WTC11 (cell line): ENCODE measurements at places on chromosomes 2 and 18.

- no peak for DNase-seq
Measured at GRCh38 chr2:8552293-8552801, 129.5 kb upstream of the ID2 start.

- DNase-seq, result no peak
Measured at GRCh38 chr2:237365671-237366070, 48.3 kb downstream of the COL6A3 start.

DNA sequence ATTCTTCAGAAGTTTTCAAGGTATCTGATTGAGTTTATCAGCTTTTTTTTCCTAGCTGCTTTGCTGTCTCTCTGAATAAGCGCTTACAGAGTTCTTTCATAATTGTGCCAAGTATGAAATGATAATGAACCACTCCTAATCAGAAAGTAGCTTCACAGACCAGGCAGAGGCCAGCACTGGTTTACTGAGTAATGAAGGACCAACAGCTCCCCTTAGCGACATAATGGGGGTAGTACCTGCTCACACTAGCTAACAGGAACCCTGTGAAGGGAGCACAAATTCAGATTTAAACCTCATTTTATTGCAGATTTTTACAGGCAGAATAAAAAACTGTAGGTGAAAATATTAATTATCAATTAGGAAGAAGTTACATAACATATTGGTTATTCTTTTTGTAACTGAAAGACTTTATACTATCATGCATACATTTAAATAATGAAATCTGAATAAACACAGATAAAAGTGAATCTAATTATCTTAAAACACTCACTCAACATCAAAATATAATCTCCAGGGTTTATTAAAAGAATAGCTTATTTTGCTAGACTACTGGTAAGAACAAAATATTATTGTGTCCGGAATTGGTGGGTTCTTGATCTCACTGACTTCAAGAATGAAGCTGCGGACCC is 53.7 kb upstream of the LRRC30 start:
- DNase-seq, result peak; percentile 57

GRCh38 chr2:109102588-109103233 is 26.3 kb upstream of the SH3RF3 start:
- peak; percentile 16 for DNase-seq

DNA sequence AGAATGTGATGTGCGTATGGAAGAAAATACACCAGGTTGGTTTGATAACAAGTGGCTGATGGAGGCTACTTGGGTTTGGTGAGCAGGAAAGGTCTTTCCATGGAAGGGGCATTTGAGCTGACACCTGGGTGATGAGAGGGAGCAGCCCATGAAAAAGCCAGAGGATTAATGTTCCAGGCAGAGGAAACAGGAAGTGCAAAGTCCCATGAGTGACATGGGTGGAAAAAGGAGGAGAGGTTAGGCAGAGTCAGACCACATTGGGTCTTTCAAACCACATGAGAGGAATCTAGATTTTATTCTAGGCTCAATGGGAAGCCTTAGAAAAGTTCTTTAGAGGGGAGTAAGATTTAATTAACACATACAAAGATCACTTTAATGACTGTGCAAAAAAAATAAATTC is 195.7 kb downstream of the LRATD1 start:
- no peak for DNase-seq

DNA sequence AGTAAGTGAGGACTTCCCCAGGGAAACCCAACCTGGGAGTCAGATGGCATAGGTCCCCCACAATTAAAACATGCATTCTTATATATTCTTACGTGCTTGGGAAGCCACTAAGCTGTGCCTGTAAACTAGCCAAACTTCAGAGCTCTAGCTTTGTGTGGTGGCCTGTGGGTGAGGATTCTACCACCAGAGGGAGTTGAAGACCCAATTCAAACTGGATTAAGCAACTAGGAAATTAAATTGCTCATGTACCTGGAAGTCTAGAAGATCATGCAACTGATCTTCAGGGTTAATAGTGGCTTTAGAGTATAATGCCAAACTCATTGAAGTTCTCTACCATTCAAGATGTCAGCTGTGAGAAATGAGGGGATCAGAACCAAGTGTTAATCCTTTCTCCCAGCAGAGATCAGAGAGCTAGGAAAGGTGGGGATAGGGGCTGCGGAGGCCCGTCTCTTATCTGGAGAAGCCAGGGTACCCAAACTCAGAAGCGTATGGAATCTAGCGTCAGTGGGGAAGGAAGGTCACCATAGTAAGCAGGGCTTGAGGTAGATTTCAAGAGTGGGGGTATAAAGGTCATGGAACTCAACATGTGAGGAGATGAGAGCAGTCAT is 53.2 kb upstream of the CCDC85A start:
- peak; percentile 39 for DNase-seq

DNA sequence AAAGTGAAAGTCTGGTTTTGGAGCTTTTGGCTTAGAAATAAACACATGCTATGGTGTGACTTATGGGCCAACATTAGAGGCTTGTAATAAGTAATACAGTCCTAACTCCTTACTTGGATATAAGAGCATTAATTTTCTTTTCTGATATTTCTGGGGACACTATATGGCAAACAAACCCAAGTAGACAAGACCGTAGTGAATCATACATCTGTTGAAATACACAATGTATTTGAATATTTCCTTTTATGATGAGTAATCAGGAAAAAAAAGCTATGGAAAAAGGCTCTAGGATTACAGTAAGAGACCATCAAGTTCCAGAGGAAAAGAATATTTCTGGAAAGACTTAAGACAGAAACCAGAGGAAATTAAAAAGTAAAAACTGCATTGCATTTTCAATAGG is 146.0 kb upstream of the CYP26B1 start:
- no peak for DNase-seq

DNA sequence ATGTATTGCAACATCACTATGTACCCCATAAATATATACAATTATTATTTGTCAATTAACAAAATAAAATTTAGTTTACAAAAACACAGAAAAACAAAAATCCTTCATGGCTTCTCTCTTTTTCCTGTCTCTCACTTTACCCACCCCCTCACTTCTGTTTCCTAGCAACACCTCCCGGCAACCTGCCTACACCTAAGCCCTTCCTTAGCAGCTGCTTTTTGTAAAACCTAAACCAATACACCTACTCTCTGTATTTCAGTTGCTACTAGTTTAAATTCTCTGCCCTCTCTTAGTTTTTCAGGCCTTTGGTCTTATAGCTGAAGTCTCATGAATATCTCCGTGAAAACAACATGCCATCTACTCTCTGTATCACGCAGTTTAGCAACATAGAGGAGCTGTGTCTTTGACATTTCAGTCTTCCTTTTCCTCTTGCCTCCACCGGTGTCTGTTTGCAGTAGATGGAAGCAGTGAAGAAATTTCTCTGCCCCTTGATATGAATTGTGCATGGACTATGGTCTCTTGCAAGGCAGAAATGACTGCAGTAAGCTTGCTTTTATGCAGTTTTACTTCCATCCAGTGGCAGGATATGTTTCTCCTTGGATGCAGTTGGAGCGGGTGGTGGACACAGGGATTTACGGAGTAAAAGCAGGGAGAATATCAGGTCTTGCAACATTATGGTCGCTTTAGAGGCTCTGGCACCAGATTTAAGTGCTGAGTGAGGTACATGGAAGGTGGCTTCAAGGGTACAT is 42.0 kb upstream of the ZDBF2 start:
- no peak for DNase-seq

GRCh38 chr2:45047301-45047700 is 38.0 kb upstream of the SIX2 start:
- no peak for DNase-seq

DNA sequence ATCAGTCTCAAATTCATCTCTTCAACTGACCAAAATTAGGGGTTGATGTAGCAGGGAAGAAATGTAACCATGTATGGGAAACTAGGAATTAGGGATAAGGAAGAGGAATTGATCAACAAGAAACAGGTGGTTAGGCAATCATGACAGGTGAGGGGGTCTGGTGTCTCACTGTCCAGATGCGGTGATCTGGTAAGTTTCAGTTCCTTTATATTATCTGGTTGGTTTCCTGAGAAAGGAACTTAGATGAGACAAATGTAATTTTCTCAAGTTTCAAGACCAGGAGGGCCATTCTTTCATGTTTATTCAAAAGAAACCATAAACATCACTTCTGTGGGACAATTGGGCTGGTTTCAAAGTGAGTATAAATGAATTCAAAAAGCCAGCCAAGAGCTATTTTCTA is 306.2 kb upstream of the KCNJ3 start:
- no peak for DNase-seq

DNA sequence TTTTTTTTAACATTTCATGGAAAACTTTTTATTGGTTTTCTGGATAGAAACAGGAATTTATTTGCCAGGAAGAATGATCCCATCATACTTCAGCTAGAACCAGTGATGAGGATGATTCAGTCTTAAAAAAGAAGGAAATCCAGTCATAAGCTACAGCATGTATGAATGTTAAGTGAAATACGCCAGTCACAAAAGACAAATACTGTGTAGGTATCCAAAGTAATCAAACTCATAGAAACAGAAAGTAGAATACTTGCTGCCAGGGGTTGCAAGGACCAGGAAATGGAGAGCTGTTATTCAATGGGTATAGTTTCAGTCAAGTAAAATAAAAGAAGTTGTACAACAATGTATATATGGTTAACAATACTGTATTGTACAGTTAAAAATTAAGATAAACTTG is 21.3 kb downstream of the PSME4 start:
- DNase-seq, result no peak

- DNase-seq, result peak; percentile 23
Measured at GRCh38 chr2:224284134-224284946, 117.6 kb downstream of the FAM124B start.

GRCh38 chr2:197161774-197162173 is 148.8 kb downstream of the ANKRD44 start:
- no peak for DNase-seq

GRCh38 chr2:10717628-10718027 is 3.8 kb upstream of the ATP6V1C2 start:
- no peak for DNase-seq

- DNase-seq, result no peak
Measured at GRCh38 chr2:145022666-145023333, 502.9 kb upstream of the ZEB2 start.

- no peak for DNase-seq
Measured at GRCh38 chr2:11286749-11287148, 57.7 kb downstream of the ROCK2 start.

DNA sequence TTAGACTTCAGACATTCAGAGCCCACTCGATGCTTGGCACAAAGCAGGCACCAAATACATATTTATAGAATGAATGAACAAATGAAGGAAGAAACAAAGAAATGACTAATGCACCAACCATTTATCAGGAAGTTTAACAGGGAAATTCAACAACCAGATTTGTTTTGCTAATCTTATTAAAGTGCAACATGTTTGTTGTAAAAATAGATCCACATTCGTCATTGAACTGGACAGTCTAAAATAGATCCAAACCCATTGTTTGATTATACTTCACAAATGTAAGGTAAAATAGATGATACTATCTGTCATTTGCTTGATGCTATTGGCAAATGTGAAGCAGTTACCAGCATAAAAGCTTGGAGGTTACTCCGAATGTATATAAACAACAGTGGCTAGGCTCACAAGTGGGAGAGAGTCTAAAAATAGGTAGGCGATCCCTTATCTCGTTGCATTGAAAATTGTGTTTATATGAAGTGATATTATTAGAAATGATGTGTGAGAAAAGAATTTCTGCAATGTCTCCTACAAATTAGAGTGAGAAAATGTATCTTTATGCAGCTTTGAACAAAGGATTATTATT is 246.2 kb downstream of the NEDD4L start:
- DNase-seq, result no peak

DNA sequence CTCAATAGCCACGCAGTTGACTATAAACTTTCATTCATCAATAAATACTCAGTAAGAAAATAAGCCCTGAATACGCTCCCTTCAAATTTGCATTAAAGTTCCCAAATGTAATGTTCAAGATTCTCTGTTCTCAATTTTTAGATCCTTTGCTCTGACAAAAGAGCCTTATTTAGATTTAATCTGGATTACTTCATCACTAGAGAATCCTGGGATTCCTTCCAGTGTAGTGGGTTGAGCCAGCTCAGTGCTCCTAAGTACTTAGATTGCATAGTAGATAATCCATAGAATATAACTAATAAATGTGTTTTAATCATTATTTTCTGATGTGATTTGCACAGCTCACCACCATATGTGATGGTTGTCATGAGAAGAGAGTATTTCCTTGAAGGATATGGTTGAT is 1286.2 kb downstream of the SUCLG1 start:
- DNase-seq, result no peak

DNA sequence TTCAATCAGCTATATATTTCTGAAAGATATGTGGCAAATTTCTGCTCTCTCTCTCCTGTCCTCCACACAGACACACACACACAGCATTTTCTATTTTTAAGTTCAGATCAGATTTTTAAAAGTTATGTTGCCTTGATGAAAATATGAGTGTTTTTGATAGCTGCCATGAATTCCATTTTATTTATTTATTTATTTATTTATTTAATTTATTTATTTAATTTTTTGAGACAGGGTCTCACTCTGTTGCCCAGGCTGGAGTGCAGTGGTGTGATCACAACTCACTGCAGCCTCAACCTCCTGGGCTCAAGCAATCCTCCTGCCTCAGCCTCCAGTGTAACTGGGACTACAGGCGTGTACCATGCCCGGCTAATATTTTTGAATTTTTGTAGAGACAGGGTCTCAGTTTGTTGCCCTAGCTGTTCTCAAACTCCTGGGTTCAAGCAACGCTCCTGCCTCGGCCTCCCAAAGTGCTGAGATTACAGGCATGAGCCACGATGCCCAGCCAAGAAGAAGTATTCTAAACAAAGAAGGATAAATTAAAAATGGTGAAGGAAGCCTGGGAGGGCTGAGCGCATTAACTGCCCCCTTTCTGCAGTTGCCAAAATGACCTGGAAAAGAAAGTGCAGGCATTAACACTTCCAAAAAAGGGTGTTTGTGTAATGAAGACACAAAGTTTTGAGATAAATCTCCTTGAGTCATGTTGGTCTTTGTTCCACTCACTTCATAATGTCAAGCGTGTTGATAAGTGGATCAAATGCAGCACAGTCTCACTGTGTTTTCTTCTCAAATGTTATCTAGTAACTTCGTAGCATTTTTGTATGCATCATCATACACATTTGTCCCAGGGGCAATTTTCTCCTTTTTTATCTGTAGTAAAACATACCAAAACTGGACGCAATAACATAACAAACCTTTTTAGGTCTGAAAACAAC is 11.1 kb upstream of the IMPA2 start:
- DNase-seq, result no peak

GRCh38 chr2:52779446-52779845 is 988.2 kb upstream of the CHAC2 start:
- DNase-seq, result no peak

- no peak for DNase-seq
Measured at GRCh38 chr18:39296293-39296888, 1730.8 kb upstream of the CELF4 start.

DNA sequence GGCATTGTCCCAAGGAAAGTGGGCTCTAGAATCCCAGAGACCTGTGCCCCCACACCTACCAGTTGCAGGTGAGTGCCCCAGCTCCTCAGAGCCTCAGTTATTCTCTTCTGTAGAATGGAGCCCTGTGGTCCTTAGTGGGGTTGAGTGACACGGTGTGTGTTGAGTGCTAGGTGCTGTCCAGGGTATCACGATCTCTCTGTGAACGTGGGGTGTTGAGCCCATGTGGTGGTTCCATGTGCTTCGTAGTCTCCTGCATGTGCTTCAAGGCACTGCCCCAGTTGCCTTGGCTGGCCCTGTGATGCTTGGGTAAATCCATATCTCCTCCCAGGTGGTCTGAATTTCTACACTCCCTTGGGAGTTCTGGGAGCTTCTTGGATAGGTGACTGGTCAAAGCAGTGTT is 54.9 kb downstream of the SH3RF3 start:
- DNase-seq, result no peak

- no peak for DNase-seq
Measured at GRCh38 chr18:63882333-63883141, 5.0 kb upstream of the SERPINB2 start.
